ENCODE measurements at places on chromosomes 6 and 20. TPM values are rescaled to one million over a fixed set of nuclear protein-coding genes. Genes with fewer than 3 reads are reported as not detected.

Gene HLA-DRB5
- total RNA-seq = not detected

Gene ME1
- total RNA-seq = 22.1 TPM

Gene NKAIN4
- total RNA-seq = not detected

Gene HUS1B
- total RNA-seq = 0.77 TPM

Gene COL9A3
- total RNA-seq = 0.17 TPM

Gene SLC22A1
- total RNA-seq = 0.26 TPM

Gene KIAA1755
- 2.8 TPM for total RNA-seq

Gene DAAM2
- total RNA-seq = 25.9 TPM

Gene ECT2L
- 0.17 TPM for total RNA-seq

Gene MAFB
- total RNA-seq = 7.7 TPM

Gene MUC21
- not detected for total RNA-seq

Gene C20orf204
- 0.26 TPM for total RNA-seq

Gene AIG1
- total RNA-seq = 40.6 TPM

Gene SIRPD
- not detected for total RNA-seq

Gene SNAI1
- 0.66 TPM for total RNA-seq

Gene CST4
- 0.17 TPM for total RNA-seq

Gene CNKSR3
- total RNA-seq = 14.0 TPM

Gene RIPOR2
- 0.51 TPM for total RNA-seq

Gene CFB
- total RNA-seq = 87.1 TPM

Gene SAMD3
- total RNA-seq = 2.8 TPM

Gene DEFB114
- total RNA-seq = not detected

Gene INSM1
- total RNA-seq = not detected

Gene PPP1R14C
- total RNA-seq = 0.17 TPM

Gene TMEM30A
- 153 TPM for total RNA-seq

Gene PXMP4
- 6.3 TPM for total RNA-seq

Gene MLIP
- not detected for total RNA-seq

Gene FAM83B
- under 0.01 TPM for total RNA-seq

Gene CRIP3
- 0.26 TPM for total RNA-seq

Gene TGM3
- total RNA-seq = not detected

All from fibroblast of lung (primary cell).